ENCODE measurements at places on chromosomes 4 and X.

DNA sequence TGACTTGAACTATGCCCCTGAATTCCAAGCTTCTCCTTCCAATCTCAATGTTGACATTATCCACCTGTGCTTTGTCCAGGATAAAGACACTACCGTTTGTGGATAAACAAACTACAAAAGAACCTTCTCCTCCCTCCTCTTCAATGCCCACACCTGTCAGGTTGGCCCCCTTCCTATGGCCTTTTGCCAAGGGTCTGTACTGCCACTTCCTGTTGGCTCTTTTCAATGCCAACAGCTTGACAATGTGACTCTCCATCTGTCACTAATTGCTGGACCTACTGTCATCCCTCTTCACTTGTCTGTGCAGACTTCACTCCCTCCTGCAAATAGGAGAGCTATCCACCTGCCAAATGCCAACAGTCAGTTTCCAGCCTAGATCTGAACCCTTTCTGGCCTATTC is 35.8 kb upstream of the MID1 start:
- no peak for DNase-seq

DNA sequence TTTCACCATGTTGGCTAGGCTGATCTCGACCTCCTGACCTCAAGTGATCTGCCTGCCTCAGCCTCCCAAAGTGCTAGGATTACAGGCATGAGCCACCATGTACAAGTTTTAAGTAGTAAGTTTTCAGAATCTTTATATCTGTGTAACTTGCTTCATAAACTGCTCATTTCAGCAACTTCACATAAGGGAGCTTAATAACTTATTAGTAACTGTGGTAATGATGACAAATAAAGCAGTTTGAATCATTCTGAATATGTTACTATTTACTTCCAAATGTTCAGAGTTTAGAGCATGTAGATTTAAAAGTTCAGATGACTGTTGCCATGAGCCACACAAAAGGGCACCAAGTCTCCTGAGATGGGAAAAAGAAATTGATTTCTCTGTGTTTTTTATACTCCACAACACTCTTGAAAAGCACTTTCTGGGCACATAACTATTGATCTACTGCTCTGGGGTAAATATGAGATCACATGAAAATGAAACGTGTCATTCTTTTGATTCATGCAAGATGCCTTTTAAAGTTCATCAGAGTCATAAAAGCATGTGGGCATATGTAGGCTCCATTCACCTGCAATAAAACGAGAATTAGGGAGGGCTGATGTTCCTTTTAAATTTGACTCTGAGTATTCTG is 14.1 kb upstream of the CA5B start:
- DNase-seq: no peak

DNA sequence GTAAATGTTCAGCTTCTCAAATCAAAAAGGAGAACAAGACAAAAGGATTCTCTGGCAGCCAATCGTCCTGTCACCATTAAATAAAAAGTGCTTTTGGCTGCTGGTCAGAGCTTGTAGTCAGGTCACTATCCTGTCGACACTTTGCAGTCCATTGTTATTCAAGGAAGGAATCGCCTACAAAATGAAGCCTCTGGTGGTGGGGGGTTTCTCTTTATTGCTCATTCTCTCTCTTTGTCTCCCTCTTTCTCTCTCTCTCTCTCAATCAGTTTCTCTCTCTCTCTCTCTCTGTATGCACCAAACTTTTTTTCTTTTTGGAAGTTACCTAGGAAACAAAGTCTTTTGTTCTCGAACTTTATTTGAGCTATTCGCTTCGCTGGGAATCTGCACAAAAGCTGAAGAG is 17.6 kb upstream of the SCML1 start:
- DNase-seq: no peak

DNA sequence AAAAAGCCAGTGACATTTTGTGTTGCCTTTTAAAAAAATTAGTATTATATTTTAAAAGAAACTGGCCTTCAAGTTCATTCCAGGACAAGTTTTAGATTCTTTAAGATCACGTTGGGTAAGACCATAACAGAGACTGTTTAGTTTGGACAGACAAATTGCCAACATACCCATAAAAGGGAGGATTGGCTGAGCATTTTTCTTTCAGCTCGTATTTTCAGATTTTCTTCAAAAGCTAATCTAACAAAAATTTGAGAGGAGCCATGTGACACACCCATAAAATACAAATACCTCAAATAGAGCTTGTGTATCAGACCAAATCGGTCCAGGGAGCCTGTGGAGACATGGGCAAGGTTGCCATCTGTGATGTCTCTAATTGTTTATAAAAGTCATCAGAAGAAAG is 74.6 kb upstream of the C1QTNF7 start:
- DNase-seq: no peak

- DNase-seq: no peak
Observed at GRCh38 chr4:172651961-172652360, 516.6 kb upstream of the GALNT7 start.

GRCh38 chrX:53279296-53280237 is 1.8 kb downstream of the IQSEC2 start:
- DNase-seq: no peak

DNA sequence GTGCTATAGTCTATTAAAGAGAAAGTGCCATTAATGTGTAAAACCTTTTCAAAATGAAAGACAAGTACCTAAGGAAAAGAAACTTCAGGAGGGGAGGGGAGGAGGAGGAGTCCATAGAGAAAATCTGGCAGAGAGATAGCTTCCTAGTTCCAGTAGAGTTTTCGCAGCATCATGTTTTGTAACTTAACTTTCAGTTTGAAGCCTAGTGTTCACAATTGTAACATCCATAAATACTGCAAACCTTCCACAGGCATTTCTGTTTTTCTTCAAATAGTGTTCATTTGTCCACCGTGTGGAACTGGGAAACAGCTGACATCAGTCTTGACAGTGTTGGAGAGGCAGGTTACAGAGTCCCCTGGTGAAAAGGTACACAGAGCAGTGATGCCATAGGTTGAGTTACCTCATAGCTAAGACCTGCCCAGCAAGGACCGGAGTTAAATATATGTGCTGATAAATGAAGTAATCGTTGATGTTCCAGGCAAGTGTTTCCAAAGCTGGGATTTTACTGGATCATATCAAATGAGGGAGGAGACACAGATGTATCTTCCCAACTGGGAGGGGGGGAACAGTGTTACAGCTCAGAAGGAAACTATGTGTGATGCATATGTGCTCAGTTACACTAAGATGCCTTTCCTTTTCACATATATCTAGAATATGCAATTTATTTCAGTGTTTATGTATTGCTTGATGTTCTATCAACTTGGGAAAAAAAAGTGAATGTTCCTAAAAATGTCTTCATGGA is 369.5 kb upstream of the FAM241A start:
- no peak for DNase-seq

GRCh38 chr4:24476282-24476681 is 108.1 kb downstream of the DHX15 start:
- no peak for DNase-seq

- no peak for DNase-seq
Observed at GRCh38 chrX:23511793-23512192, 155.5 kb upstream of the PRDX4 start.

DNA sequence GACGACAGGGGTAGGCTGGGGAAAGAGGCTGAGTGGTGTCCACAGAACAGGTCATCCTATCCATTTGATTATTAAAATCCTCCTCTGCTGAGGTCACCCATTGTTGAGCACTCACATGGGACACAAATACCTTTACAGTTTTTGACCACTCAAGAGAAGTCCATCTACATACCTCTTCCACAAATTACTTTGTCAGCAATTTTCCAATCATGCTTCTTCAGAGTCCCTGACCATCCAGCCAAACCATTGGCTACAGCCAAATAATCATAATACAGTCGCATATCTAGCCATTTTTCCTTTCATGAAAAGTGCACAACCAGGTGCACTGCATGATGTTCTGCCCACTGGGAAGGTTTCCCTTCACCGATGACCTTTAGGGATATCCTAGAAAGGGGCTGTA is 407.4 kb downstream of the TEX13C start:
- no peak for DNase-seq

- no peak for DNase-seq
Observed at GRCh38 chr4:165634766-165635165, 238.3 kb upstream of the TLL1 start.

DNA sequence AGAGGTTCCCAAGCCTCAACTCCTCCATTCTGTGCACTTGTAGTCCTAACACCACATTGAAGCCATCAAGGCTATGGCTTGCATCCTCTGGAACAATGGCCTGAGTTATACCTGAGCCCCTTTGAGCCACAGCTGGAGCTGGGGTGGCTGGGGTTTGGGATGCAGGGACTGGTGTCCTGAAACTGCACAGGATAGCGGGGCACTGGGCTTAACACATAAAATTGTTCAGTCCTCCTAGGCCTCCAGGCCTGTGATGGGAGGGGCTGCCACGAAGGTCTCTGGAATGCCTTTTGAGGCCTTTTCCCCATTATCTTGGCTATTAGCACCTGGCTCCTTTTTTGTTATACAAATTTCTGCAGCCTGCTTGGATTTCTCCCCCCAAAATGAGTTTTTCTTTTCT is 35.5 kb downstream of the CFAP299 start:
- DNase-seq: no peak

GRCh38 chr4:52143815-52144214 is 92.7 kb downstream of the SPATA18 start:
- DNase-seq: no peak

- DNase-seq: no peak
Observed at GRCh38 chrX:22136711-22137110, 104.6 kb downstream of the PHEX start.

DNA sequence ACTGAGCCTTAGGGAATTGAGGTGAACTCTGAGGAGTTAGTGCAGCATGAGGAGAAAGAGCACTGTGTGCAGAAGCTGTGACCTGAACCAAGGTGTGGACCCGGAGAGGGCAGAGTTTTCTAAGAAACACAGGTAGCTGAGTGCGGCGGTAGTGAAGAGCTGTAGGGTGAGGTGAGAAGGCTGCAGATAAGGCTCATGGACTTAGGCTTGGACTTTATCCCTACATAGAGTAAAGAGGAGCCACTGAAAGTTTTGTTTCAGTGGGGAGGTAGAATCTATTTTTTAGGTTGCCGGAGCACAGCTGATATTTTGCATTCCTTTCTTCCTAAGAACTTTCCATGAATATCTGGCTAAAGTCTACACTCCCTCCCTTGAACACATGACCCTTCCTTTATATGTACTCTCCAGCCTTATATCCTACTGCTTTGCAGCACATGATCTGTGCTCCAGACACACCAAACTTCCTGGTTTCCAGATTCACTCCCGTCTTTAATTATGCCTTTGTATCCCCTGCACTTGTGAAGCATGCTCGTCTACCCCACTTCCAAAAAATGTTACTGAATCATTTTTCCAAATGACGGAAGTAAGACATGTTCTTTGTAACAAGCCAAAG is 10.6 kb upstream of the PGRMC2 start:
- no peak for DNase-seq

DNA sequence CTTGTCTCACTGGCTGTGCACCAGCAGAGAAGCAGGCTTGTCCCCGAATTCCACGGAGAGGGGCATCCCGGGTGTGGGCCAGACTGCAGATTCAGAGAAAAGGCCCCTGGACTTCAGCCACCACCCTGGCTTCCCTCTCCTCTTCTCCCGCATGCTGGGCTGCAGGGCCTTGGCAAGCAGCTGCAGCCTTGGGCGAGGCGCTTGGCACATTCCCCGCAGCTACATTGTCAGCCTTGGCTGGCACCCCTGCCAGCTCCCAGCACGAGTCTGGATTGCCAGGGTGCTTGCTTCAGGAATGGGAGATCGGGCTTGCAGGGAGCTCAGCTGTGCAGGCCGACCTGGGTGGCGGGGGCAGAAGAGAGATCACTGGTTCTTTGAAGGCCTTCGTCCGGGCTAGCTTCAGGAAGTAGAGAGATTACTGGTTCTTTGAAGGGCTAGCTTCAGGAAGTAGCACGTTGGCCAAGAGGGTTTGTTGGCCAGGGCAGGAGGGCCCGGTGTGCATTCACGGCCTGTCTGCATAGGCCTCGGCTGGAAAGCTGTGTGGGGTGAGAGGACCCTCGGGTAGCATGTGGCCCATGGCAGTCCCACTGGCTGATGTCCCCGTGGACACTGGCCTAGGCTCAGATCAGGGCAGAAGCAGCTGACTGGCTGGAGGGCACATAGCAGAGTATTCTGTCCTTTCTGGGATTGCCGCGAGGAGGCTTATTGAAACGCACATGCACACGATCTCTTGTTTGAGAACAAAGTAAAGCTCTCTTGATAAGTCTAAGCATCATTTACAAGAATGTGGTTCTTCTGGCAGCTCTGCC is 2.7 kb downstream of the ABCD1 start:
- no peak for DNase-seq

DNA sequence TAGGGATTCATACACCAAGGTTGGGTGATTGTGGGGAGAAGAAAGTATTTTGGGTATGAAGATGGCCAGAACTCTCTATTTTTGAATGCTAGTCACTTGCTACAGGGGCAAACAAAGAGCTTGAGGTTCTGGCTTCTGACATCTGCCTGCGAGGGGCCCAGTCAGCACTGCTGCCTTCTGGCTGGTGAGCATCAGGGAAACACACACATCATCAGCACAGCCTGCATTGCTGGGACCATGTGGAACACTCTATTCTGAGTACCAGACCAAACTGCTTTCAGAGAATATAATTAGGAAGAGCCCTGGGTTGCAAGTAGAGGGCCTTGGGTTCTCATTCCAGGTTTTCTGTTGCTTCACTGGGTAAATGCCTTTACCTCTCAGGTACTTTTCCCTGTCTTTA is 14.1 kb downstream of the TRPC5 start:
- no peak for DNase-seq

DNA sequence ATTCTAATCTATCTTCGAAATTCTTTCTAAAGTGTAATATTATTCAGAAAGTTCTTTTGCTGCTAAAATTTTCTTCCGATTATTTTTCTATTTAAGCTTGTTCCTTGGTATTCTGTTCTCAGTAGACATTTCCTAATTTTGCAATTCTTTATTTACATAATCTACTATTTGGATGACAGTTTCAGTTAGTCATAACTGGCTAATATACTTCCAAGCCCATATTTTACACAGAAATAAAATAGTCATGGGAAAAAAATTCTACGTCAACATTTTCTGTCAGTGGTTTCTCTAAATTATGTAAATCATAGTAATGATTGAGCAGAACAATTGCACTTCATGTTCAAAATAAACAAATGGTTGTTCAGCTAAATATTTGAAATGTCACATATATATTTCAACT is 178.0 kb upstream of the ANKRD50 start:
- DNase-seq: no peak

DNA sequence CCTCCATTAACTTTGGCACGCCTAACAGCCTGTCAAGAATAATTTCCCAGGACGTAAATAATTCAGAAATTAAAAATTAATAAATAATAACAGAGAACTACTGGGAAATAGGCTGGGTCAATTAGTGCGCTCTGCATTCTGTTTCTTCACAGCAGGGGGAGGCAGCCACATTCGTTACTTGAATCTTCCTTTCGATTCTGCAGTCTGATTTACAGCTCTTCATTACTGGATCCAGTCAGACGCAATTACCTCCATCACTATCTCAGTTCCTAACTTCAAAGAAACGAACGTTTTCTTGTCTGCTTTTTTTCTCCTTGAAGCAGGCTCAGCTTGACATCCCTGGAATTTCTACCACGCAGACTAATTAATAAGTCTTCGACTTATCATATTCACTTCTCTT is 9.0 kb upstream of the RPL34 start:
- DNase-seq: no peak
